ENCODE measurements at places on chromosomes 4 and X.

GRCh38 chr4:97367878-97368277, 775.4 kb downstream of the STPG2 start:
- no peak for DNase-seq

DNA sequence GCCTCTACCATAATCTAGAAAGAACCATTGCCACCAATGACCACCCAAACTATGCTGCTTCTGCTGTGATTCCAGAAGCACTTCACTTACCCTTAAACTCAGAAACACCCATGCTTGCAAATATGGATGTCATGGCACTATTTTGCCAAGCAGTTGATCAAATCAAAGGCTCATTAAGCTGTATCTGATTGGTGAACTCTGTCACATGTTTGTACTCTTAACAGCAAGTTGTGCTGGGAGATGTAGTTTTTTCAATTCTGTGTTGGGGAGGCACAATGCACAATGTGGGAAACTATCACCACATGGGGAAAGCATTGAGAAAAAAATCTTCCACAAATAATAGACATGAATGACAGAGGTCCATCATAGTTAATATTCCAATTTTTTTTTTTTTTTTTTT, 19.2 kb upstream of the SPCS3 start:
- DNase-seq: no peak

GRCh38 chrX:141320801-141321200, 78.5 kb upstream of the SPANXC start:
- no peak for DNase-seq

DNA sequence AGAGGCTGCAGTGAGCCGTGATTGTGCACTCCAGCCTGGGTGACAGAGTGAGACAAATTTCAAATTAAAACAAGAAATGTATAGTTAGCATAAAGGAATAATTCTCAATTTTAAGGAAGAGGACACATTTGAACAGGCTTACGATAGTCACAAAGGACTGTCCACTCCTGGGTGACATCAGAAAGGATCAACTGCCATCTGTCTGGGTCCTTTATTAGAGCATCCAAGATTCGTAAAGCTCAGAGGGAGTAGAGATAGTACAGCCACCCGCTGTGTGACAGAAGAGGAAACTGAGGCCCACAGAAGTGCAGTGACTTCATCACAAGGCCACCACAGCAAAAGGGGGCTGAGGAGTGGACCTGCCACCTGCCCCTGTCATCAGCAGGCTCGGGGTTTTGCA, 149.3 kb upstream of the RBPJ start:
- no peak for DNase-seq

DNA sequence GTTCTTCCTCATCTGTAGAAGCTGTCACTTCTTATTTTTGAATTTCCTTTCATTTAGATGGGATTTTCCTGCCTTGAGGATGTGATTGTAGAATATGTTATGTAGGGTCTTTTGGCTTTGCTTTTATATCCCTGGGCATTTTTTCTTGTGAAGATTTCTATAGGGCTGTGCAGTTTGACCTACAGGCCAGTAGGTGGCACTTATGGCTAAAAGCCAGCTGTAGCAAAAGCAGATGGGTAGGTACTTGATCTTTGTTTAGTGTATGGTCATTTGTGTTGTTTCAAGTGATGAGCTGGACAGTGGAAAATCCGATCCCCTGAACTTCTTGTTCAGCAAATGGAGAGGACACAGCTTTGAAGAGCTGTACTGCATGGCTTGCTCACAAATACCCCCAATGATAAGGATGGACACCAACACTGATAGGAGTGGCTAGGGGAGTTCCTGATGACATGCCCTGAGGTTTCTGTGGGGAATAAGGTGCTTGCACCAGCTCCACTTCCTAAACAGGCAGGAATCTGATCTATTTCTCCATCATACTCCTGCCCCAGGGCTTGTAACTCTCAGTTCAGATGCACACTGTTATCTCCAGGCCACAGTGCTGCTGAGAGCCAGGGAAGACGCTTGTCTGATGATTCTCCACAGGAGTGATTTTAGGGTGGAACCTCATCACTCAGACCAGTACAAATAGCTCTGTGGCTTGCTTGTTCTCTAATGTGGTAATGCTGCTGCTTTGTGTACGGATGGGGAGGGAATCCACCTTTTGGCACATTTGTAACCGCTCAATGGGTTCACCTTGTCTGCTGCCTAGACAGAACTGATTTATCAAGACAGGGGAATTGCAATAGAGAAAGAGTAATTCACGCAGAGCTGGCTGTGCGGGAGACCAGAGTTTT, 417.1 kb upstream of the MAGEB16 start:
- no peak for DNase-seq

- DNase-seq: no peak
These were observed 615.6 kb downstream of the CENPC start for GRCh38 chr4:66929748-66930147.

DNA sequence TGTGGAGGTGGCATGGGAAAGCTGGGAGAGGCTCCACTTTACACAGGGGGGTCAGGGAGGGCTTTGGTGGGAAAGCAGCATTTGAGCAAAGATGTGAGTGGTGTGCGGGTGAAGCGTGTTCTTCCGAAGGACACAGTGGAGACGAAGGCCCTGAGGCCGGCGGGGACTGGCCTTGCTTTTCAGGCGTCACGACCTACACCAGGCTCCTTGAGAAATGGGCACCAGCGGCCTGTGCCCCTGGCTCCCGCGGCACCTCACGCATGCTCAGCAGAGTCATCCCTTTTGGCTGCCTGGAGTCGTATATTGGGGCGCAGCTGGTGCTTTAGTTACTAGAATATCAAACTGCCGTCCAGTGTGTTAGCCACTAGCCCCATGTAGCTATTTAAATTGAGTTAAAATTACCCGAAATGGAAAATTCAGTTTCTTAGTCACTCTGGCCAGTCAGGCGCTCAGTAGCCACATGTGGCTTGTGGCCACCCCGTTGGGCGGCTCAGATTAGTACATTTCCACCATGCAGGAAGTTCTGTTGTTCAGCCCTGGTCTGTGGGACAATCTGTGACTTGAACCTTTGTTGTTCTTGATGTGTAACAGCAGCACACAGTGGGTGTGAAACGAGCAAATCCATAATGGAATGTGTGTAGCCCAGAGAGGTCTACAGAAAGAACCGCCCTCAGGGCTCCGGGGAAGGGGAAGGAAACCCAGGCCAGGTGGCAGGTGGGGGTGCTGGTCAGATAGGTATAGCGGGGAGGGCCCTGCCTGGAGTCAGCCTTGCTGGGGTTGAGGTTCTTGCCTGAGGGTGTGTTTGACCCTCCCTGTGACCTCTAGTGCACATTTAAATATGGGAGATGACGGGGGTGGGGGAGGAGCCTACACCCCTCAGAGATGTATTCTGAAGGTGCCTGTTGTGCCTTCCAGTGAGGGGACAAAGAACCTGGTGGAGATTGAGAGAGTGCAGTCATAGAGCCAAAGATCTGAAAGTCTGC, 30.4 kb downstream of the TBC1D14 start:
- DNase-seq: peak; percentile 9

- no peak for DNase-seq
These were observed 38.8 kb downstream of the FRG1 start for GRCh38 chr4:189979196-189980047.

DNA sequence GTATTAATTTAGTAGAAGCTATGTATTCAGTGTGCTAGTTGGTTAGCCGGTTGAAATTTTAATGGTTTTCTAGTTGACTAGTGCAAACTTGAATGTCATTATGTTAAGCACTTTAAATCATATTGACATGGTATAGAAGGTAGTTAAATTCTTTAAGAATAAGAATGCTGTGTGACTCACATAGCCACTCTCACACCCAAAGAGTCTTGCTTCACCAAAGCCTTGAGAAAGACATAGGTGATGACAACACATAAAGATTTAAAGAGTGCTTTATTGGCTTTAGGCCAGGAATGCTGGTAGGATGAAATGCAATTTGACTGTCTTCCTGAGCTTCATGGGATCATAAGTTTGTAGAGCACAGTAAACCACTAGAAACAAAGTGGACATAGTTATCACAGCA, 85.3 kb downstream of the DCAF8L2 start:
- no peak for DNase-seq

- peak; percentile 10 for DNase-seq
These were observed 325.5 kb upstream of the F9 start for GRCh38 chrX:139204898-139205667.

DNA sequence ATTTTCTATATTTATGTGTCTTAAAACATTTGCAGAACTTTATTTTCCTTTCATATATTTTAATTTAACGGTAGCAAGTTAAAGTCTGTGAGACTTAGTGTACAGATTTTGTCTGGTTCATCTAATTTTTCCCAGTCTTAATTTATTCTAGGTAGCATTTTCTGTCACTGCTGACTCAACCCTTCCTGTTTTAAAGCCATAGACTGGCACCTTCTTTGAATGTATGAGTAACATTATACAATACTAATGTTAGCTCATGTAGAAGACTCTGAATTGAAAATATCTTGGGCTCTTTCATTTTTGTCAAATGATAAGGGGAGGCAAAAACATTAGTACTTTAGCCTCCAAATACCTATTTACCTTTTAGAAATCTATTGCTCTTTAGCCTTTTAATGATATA, 43.6 kb downstream of the BLTP1 start:
- no peak for DNase-seq

DNA sequence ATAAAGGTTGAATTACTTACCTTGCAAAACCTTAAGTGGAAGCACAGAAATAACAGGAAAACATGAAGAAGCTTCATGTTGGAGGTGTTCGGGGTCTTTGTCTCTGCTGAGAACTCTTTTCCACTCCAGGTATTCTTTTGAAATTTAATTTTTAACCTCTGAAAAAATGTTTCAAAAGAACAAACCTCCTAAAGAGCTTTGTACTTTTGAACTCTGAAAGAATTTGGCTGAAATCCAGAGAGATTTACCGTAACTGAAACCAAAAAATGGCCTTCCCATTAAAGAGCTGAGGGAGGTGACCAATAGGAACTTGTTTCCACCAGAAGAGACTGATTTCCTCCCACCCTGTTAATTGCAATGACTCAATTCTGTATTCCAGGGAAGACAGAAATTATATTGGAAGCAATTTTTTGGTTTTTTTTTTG, at the start of gene CFI:
TSS of gene CFI (minus strand) at position 105 of the 425 bp plus-strand sequence. CDS start at position 77, 28 bp downstream.
- no peak for DNase-seq

DNA sequence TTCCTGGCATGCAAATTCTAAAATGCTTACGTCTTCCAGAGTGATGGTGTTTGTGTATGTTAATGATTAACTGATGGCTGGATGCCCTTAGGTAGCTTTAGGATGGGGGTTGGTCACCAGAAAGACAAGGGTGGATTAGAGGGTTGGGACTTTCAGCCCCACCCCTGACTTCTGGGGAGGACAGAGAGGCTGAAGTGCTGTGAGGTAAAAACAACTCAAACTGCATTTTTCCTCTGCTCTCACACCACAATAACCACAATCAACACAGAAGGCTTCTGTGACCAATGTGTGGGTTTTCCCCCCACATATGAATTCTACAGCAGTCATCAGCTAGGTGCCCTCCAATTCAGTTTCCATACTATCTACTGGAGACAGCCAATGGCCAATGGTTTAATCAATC, 18.7 kb upstream of the DDIT4L start:
- no peak for DNase-seq

DNA sequence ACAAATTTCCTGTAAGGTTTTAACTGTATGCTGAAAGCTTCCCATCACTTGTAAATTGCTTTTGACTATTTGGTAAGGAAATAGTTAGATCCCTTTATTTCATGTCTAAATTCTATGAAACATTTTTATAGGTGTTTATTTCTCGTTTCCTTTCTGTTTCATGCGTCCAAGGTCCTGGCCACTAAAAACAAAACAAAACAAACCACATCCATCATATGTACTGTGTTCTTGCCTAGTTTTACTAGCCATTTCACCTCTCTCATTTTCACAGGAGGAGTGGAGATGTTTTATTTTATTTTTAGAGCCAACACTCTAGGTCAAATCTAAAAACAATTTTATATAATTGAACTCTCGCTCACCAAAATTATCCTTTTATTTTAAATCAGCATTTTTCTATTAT, 375.2 kb upstream of the CTSO start:
- no peak for DNase-seq

- DNase-seq: no peak
These were observed 30.9 kb downstream of the RNF150 start for GRCh38 chr4:141102367-141102766.

- no peak for DNase-seq
These were observed 879.2 kb upstream of the IGFBP7 start for GRCh38 chr4:57989430-57989829.

DNA sequence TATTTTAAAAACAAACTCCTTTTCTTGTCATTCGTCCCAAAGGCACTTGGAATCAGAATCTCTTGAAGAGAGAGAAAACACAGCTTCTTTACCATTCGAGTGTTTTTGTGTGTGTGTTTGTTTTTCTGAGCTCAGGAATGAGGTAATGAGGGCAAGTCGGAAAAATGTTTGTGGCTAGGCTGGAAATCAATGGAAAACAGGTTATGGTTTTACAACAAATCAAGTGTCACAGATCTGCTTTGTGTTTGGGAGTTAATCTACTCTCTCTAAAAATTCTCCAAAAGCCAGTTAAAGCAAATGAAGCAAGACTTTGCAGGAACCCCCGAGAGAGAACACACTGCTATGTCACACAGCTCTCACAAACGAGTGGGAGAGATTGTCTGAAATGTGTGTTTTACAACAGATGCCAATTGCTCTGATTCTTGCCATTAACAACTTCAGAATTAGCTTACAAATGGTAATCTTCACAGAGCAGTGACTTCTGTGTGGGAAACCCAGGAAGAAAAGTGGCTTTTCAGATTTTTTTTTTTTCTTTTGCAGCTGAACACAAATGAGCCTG, 264.1 kb downstream of the CBLL2 start:
- DNase-seq: no peak

DNA sequence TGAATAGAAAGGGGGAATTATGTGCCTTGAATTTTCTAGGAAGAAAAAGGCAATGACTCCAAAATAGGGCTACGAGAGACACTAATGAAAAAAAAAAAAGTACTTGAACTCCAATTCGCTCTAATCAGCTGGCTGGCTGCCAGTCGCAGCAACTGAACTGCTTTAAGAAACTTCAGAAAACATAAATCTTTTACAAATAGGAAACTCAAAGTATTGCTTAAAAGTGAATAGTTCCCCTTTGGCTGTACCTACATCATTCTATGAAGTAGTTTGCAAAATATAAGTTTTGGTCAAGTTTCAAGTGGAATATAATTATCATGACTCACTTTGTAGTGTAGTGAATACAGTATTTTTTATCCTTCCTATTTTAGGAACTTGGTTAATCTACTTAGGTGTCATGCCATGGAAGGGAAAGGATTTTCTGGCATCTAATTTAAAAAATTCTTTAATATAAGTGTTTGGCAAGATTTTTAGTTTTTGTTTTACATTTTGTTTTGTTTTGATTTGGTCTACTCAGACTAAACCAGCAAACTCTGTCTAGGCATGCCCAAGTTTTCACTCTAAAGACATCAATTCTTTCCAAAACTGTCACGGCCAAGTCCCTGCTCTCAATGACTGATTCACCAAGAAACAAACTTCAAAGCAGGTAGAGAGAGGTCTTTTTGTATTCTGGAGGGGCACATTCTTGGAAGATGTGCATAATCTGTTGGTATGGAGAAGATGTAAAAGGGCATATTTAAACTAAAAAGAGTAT, 382.4 kb upstream of the GALNT7 start:
- no peak for DNase-seq

- DNase-seq: no peak
These were observed 9.6 kb upstream of the YTHDC1 start for GRCh38 chr4:68359508-68359907.

Data from GF-D8 (cell line).